GM23338 (cell line): ENCODE measurements at places on chromosomes 7 and 10. TPM values are rescaled to one million over a fixed set of nuclear protein-coding genes. Genes with fewer than 3 reads are reported as not detected.

GRCh38 chr7:156841497-156841896, 51.5 kb downstream of the LMBR1 start:
- no peak for DNase-seq

The SH2D4B gene
- total RNA-seq = not detected in 2 replicates

The PLEKHS1 gene
- total RNA-seq = not detected in 2 replicates

The LMOD2 gene
- not detected in 2 replicates for total RNA-seq

DNA sequence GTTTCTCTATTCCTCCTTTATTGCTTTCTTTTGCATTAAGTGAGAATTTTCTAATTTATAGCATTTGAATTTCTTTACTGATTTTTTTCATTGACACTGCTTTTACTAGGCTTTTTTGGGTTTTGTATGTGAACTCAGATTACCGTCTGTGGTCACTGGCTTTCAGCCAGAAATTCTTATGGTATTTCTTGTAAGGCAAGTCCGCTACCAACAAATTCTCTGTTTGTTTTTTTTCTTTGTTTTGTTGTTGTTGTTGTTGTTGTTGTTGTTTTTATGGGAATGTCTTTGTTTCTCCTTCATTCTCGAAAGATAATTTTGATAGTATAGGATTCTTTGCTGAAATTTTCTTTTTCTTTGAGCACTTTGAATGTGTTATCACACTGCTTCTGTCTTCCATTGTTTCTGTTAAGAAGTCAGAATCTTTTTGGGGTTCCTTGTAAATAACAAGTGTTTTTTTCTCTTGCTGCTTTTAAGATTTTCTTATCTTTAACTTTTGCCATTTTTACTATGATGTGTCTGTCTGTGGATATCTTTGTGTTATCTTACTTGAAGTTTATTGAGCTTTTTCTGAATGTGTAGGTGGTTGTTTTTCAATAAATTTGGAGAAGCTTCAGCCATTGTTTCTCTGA, 7.2 kb downstream of the NET1 start:
- DNase-seq = no peak

The KCNMA1 gene
- 8.2 and 8.9 TPM in 2 replicates for total RNA-seq

- no peak for DNase-seq
Observed at GRCh38 chr7:139086454-139086853, 23.1 kb downstream of the ZC3HAV1 start.

GRCh38 chr7:40135317-40135610, 459 bp downstream of the SUGCT start:
- peak; percentile 42 for DNase-seq

- DNase-seq = peak; percentile 84
Observed at GRCh38 chr7:76069238-76069638, 21.3 kb downstream of the MDH2 start.

DNA sequence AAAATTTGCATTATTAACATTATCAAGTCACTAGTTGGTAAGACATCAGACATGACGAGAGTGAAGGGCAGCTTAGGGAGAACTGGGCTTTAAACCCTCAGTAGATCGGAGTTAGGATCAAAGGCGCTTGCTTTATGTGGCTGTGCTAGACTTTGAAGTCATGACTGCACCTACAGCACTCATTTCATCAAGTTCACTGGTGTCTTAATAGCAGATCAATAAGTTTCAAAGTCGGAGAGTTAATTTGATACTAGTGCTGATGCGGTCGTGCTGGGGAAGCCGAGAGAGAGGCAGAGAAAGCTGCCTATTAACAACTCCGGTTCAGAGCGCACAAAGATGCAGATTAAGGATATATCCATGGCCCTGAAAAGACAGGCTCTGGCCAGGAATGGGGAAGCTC, 172.9 kb downstream of the TCF7L2 start:
- DNase-seq = no peak

- DNase-seq = no peak
Observed at GRCh38 chr7:156635529-156636385, 4.8 kb upstream of the RNF32 start.

DNA sequence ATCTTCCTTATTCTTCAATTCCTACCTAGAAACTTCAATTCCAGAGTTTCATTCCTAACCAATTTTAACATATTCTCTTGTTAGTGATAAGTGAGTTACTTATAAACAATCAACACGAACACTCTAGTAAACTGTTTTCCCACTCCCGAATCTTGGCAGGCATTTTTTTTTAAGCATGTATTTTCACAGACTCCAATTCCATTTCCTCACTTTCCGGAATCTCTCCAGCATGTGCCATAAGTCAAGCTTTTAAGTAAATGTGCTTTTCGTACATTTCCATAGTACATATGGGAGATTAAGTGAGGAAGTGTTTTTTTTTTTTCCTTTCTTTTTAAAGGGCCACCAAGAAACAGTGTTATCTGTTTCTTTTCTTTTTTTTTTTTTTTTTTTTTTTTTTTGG, 89.1 kb downstream of the FGFR2 start:
- DNase-seq = no peak

DNA sequence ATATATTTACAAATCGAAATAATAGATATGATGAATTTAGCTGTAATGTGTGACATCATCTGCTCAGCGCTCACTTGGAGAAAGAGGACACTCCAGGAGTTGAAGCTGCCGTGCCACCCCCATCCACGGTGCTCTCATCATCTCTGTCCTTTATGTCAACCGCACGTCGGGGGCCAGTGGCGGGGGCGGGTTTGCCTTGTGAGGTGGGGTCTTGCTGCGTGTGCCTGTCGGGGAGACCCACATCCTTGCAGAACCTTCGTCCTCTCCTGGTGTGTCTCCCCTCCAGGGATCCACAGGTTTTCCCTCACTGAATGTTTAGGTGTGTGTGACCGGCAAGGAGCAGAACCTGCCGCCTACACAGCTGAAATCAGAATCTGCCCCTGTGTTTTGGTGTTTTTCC, 71.6 kb downstream of the INPP5A start:
- no peak for DNase-seq

GRCh38 chr7:43926798-43927123, 525 bp downstream of the UBE2D4 start:
- no peak for DNase-seq

- no peak for DNase-seq
Observed at GRCh38 chr7:79876848-79877252, 257.8 kb upstream of the GNAI1 start.

- no peak for DNase-seq
Observed at GRCh38 chr7:81777697-81778096, 7.8 kb upstream of the HGF start.

DNA sequence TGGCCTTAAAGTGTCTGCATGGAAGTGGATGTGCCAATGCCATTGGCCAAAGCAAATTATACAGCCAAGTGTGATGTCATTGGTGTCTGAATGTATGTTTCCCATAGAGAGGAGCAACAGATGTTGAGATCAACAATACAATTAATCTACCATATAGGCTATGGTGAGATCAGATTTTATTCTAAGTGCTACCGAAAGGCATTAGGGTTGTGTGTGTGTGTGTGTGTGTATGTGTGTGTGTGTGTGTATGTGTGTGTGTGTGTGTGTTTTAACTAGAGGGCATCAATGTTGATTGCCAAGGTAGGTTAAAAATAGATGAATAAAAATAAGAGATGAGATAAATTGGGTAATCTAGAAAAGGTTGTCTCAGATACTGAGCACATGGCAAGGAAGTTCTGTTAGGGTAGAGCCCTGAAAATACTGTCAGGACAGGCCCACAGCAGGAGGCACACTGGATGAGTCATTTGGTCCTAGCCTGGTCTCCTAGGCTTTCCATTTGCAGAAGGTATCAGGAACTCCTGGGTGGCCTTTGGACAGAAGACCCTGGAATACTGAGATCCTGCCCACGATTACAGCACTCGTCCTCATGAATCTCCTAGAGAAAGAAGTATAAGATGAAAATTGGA, 446.0 kb upstream of the PODXL start:
- no peak for DNase-seq

- no peak for DNase-seq
Observed at GRCh38 chr10:77619964-77620703, 17.5 kb downstream of the KCNMA1 start.

- DNase-seq = no peak
Observed at GRCh38 chr7:80536426-80536825, 24.6 kb upstream of the GNAT3 start.

DNA sequence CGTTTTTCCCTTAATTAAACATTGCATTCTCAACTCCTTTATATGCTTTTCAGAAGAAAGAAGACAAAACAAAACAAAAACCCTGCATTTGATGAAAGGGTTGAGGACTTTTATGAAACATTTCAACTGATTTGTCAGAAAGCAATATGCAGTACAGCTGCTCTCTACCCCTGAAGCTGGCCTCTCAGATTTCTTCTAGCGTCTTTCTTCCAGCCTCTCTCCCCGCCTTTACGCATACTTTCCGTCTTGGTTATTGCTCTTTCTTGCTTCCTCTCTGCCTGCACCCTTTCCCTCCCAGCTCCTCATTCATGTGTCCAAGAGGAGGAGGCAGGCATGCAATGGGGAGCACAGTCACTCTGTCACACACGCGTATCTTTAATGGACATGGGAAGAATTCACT, 91.0 kb upstream of the COL1A2 start:
- DNase-seq = no peak

The PAX4 gene
- total RNA-seq = not detected in 2 replicates

- no peak for DNase-seq
Observed at GRCh38 chr10:73907841-73908517, 3.0 kb upstream of the PLAU start.

DNA sequence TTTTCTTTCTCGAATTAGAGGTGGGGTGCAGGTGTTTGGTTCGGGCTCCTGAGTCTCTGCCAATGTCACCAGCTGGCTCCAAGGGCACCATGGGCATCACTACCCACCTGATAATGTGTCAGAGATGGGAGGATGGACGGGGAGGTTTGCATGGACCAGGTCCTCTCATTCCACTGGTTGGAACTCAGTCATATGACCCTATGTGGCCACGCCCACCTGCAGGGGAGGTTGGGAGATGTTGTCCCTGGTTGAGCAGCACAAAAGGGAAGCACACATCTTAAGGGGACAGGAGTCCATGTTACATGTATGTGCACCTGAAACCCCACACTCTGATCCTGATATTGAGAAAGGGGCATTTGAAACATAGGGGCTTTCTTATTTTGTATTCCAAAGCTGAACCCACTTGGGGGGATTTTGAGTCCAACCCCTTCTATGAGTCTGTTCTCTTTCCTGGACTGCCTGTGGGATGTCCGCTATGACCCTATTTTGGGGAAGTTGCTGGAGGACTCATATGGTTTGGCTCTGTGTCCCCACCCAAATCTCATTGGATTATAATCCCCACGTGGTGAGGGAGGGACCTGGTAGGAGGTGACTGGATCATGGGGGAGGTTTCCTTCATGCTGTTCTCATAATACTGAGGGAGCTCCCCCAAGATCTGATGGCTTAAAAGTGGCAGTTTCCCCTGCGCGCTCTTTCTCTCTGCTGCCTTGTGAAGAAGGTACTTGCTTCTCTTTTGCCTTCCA, 66.9 kb upstream of the BAIAP2L1 start:
- DNase-seq = no peak

GRCh38 chr7:98296833-98297232, 15.3 kb downstream of the BRI3 start:
- no peak for DNase-seq

DNA sequence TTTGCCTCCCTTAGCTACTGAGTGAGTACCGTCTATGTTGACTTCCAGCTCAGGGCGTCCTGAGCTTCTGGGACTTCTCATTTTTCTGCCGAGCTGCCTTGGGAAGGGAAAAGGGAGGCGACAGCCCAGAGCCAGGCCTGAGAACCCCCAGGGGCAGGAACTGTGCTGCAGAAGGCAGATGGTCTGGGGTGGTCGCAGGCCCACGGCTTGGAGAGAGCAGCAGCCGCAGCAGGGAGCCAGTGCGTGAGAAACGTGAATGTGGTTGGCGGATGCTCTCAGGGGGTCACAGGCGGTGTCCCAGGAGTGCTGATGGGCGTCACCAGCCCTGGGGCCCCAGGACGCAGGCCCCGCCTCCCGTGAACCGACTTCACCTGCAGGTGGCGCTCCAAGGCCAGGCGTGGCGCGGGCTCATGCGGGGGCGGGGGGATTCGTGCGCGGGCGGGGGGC, 9.2 kb upstream of the PWWP2B start:
- peak; percentile 88 for DNase-seq

The TRIM50 gene
- 0.10 TPM in 1 of 2 replicates, not detected in the other for total RNA-seq

- no peak for DNase-seq
Observed at GRCh38 chr10:33015761-33016547, 57.9 kb upstream of the ITGB1 start.

The SFTPD gene
- 0.70 TPM in 1 of 2 replicates, not detected in the other for total RNA-seq

DNA sequence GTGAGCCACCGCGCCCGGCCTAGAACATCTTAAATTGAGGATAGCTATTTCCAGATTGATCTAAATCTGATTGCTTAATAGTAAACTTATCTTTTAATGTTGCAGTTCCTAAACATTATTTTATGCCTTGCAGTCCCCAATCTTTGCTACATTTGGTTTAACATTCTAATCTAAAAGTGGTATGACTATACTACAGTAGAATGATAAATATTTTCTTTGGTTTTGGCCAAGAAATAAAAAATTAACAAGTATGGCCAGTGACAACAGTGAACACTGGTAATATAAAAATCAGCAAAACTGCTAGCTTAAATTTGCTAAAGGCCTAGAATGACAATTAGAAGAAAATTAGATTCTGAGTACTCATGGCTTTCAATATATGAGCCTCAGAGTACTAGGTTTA, 73.5 kb downstream of the CDK6 start:
- no peak for DNase-seq

GRCh38 chr7:155660059-155660757, 15.7 kb downstream of the RBM33 start:
- no peak for DNase-seq

DNA sequence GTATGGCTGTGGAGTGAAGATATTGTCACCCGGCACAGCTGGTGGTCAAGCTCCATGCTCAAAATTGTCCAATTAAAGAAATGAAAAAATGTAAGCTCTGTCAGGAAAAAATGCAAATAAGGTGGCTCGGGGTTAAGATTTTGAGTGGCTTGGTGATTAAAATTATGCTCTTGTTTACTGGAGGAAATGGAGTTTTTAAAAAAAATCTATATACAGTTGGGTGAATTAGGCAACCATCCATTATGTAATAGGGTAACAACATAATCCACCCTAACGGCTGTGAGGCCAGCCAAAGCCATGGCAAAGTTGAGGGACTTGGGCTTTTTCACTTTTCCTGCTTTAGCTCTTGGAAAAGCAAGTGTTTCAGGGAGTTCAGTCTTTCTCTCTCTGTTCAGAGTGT, 260.8 kb upstream of the HABP2 start:
- no peak for DNase-seq
